ENCODE measurements at places on chromosomes 2 and 18. TPM values are rescaled to one million over a fixed set of nuclear protein-coding genes. Genes with fewer than 3 reads are reported as not detected.
A peak's percentile ranks its signal among the peaks of the same experiment; 100 is the strongest.

- DNase-seq: no peak
Observed at GRCh38 chr18:20996418-20996817, 115.2 kb downstream of the ROCK1 start.

DNA sequence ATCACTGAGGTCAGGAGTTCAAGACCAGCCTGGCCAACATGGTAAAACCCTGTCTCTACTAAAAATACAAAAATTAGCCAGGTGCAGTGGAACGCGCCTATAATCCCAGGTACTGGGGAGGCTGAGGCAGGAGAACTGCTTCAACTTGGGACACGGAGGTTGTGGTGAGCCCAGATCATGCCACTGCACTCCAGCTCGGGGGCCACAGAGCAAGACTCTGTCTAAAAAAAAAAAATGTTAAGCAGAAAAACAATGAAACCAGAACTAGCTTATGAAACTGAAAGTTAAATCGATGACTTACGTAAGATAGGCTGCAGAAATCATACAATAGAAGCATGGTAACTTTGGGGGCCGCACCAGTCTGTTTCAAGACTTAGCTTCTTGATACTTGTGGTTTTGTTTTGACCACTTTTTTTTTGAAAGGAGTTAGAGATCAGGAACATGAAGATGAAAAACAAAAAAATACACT is 6.2 kb upstream of the GPR155 start:
- DNase-seq: peak; percentile 16

COL6A3 gene
- 4.1 TPM for total RNA-seq

GRCh38 chr2:15159206-15159605 is 401.9 kb downstream of the NBAS start:
- no peak for DNase-seq

DNA sequence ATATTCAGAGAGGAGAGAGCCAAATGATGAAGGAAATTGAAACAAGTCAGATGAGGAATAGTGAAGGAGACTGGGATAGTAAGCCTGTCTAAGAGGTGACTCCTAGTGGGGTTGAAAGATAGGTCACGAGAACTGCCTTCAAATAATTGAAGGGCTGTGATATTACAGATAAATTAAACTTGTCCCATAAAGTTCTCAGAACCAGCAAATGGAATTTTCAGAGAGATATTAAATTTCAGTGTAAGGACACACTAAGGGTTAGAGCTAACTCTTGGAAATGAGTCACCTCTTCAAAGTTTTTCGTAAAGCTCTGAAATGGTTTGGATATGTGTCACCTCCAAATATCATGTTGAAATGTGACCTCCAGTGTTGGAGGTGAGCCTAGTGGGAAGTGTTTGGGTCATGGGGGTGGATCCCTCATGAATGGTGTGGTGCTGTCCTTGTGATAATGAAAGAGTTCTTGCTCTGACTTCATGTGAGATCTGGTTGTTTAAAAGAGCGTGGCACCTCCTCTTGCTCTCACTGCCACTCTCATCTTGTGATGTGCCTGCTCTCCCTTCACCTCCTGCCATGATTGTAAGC is 87.3 kb downstream of the BABAM2 start:
- DNase-seq: peak; percentile 98

Data from RPMI7951 (cell line).